ENCODE measurements at places on chromosomes 12 and 14.

- no peak for DNase-seq
These were observed 23.8 kb upstream of the STK38L start for GRCh38 chr12:27220055-27220987.

- DNase-seq: no peak
These were observed 367.8 kb upstream of the CLEC14A start for GRCh38 chr14:38623661-38624060.

DNA sequence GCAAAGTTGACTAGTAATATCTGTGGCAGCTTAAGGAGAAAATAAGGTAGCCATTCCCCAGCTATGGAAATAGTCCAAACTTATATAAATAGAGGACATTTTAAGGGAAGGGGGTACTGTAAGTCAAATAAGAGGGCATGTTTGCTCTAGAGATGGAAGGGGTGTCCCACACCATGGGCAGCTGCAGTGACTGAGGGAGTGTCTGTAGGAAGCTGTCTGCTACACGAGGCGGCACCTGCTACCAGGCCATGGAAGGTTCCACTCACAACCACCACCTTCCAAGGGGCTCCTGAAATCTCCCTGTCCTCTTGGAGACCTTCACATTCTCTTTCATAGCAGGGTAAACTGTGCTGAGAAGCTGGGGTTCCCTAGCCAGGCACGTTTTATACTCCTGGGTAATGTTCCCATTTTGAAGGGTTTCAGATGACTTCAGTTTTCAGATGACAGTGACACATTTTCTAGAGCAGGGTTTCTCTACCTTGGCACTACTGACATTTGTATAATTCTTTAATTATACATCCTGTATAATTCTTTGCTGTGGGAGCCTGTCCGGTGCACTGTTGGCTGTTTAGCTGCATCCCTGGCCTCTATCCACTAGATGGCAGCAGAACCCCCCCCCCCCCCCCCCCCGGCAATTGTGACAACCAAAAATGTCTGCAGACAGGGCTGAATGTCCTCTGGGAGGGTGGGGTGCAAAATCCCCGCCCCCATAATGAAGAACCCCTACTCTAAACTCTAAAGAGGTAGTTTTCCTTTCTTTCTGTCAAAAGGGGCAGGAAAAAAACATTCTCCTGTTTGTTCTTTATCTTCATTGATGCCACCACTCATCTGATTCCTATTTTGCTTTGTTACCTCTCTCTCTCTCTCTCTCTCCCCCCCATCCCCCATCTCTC lies 11.6 kb upstream of the SMCO2 start:
- DNase-seq: no peak

DNA sequence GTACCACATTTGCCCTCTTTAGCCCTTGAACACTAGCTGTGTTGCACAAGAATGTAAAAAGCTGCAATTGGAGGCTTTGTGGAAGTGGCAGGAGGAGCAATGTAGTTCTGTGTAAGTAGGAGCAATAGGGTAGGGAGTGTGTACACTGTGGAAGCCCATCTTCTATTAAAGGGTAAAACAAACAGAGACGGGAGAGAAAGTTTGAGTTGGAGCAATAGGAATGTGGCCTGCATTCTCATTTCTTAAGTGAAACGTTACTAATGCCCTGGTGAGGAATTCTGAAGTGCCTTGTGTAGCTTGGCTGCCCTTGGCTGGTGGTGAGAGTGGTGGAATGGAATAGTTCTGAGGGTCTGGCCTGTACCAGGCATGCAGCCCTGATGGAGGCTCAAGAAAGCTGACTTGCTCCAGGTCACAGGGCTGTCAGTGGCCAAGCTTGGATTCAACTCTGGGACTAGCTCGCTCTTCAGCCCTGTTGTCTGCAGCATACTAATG lies 38.8 kb upstream of the ATP23 start:
- DNase-seq: no peak

DNA sequence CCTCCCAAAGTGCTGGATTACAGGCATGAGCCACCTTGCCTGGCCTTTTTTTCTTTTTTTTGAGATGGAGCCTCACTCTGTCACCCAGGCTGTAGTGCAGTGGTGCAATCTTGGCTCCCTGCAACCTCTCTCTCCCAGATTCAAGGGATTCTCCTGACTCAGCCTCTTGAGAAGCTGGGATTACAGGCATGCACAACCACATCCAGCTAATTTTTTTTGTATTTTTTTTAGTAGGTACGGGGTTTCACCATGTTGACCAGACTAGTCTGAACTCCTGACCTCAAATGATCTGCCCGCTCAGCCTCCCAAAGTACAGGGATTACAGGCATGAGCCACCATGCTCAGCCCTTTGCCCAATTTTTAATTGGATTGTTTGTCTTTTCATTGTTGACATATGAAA lies 58.0 kb downstream of the SINHCAF start:
- no peak for DNase-seq

DNA sequence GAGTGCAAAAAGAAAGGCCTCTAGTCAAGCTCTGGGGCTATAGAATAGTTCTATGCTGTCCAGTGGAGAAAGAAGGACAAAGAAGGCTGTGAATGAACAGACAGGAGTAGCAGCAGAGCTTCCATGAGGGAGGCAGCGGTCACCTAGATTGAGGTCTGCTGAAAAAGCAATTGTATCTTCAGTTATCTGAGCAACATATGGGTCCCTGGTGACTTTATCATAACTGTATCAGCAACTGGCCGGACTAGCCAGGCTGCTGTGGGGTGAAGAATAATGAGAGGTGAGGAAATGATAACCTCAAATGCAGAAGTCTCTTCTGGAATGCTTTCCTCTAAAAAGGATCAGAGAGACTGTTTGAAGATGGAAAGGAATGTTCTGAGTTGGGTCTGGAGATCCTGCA lies 971.3 kb upstream of the TMEM132C start:
- DNase-seq: no peak
